ENCODE measurements at places on chromosomes 4 and X.

GRCh38 chr4:123352240-123352945, 44.2 kb upstream of the SPRY1 start:
- DNase-seq, result no peak

- DNase-seq, result no peak
These were observed 3.9 kb downstream of the BMP2K start for GRCh38 chr4:78780093-78780492.

- DNase-seq, result no peak
These were observed 11.6 kb downstream of the IRF2 start for GRCh38 chr4:184462724-184463123.

- no peak for DNase-seq
These were observed 4.6 kb downstream of the SASH3 start for GRCh38 chrX:129784371-129784770.

- no peak for DNase-seq
These were observed 674.6 kb upstream of the SLIT2 start for GRCh38 chr4:19577097-19577496.

DNA sequence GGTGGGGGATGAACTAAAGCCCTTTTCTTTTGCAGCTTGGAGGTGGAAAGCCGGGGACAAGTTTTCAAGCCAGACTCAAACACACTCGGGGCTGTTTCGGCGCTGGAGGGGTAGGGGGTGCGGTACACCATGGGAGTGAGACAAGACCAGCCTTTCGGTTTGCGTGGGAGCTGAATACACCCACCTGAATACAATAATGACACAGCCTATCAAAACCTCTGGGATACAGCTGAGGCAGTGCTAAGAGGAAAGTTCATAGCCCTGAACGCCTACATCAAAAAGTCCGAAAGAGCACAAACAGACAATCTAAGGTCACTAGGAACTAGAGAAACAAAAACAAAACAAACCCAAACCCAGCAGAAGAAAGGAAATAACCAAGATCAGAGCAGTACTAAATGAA, 163.3 kb downstream of the ATRX start:
- DNase-seq, result no peak

DNA sequence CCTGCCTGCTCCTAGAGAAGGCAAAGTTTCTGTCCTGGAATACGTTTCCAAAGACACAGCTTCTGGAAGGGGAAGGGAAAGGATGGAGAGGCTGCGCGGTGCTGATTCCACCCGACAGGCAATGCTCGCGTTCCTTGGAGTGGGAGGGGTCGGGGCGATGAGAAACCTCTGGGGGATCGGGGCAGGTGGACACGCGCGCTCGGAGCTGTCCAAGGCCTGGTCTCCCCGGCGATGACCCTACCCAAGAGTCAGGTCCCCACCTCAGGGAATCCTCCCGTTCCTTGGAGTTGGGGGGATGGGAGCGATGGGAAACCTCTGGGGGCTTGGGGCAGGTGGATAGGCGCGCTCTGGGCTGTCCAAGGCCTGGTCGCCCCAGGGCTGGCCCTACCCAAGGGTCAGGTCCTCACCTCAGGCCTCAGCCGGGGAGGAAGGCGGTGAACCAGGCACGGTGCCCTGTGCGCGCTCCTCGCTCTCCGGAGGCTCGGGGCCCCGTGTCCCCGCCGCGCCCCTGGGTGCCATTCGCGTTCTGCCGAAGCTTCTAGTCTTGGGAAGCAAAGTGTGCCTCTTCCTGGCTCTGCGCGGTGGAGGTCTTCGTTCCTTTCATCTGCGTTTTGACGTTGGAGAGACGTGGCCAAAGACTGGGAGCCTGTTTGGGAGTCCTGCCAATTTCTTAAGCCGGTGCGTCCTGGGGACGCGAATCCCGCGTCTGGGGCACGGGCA, 10.6 kb upstream of the SHOX start:
- DNase-seq, result no peak

- DNase-seq, result no peak
These were observed 71.8 kb downstream of the C4orf33 start for GRCh38 chr4:129167640-129168260.

DNA sequence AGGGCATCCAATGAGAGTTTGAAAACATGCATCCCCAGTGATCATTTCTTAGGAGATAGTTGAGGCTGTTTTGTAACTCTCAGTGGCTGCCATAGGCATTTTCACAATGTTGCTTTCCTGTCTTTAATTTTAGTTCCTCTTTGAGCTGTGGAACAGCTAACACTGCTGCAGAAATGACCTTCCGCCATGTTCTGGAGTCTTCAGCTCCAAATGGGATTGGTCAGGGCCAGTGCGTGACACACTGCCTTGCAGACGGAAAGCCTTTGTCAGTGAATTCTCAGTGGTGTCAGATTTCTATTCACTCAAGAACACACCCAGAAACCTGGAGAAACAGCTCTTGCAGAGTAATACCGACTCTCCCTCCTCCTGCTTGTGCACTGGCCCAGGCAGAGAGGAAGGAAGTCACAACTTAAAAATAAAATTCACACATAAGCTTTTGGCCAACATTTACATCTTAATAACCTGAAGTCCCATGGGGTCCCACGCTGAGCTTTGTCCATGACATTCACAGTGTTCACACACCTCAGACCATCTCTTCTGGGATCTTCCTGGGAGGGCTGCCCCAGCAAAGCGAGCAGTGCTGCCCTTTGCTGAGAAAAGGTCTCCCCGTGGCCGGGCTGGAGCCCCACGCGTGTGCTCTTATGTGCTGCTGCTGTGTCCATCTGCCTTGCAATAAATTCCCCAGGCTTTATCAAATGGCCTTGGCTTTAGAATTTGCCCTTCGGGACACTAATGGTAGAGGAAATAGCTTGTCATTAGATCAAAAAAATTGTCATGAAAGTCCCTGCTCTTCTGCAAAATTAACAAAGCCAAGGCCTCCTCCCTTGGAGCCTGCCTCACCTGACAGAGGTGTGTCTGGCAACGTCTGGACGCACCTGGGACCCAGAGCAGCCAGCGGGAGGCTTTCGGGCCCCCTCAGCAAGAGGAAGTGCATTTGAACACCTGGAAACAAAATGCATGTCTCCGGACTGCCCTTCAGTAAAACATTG, 126.8 kb downstream of the IRF2 start:
- DNase-seq, result no peak

DNA sequence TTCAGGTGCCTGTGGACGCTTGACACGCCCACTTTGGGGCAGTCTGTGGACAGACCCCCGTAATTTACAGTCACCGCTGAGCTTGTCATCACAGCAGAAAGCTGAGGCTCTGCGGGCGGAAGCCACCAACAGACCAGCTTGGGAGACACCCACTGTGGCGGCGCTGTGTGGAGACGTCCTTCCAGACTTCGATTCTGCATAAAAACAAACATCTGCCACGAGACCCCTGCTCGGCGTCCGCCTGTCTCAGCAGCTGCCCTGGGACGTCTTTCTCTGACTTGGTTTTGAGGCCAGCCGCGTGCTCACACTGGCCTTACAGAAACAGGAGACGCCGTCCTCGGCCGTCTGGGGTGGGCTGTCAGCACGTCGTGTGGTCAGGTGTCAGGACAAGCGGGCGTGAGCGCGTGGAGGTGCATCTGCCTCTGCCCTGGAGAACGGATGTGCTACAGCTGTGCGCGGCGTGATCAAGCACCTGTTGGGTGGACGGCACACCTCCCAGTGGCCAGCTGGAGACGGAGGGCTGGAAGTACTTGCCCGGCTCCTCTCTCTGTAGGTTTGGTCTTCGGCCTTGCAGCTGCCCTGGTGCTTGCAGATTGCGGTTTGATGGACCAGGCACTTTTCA, 37.5 kb downstream of the PIGG start:
- DNase-seq, result no peak

DNA sequence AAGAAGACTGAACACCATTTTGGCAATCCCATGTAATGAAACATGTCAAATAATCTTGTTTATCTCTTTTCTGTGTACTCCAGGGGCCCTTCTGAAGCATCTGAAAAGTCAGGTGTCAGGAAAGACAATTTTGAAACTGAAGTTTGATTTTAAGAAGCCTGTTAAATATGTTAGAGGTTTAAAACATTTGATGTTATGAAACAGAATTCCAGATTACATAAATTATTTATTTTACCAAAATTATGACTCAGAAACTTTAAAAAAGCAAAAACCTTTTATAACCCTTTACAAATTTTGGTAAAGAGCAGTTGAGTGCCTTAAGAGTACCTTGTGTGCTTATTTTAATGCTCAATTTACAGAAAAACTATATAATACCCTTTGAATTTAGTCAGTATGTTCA, 130.8 kb downstream of the PAPSS1 start:
- no peak for DNase-seq

- no peak for DNase-seq
These were observed 60.2 kb downstream of the SLIT2 start for GRCh38 chr4:20311856-20312255.

- peak; percentile 76 for DNase-seq
These were observed 35.8 kb downstream of the GPM6A start for GRCh38 chr4:175776217-175776616.

- no peak for DNase-seq
These were observed 78.9 kb upstream of the BMPR1B start for GRCh38 chr4:94678896-94679295.

GRCh38 chrX:149830192-149830873, 48.6 kb downstream of the MAGEA9 start:
- no peak for DNase-seq

- DNase-seq, result no peak
These were observed 2.7 kb downstream of the GEMIN8 start for GRCh38 chrX:14027036-14027435.

GRCh38 chr4:185716577-185717376, 95.2 kb downstream of the SORBS2 start:
- peak; percentile 2 for DNase-seq

DNA sequence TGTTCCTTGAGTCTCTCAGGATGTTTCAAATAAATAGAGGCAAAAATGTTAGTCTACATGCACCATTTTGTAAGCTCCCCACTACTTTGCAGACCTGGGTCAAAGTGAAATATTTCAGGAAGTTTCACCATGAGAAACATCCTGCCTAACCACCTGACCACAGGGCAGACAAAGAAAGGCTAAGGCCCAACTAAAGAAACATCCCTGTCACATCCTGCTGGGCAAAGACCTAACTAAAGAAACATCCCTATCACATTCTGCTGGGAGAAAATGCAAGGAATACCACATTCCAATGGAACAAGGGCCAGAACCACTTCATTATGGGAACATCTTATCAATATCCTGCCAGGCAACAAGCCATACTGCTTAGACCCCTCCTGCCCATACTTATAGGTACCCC, 1303.4 kb downstream of the TECRL start:
- no peak for DNase-seq

DNA sequence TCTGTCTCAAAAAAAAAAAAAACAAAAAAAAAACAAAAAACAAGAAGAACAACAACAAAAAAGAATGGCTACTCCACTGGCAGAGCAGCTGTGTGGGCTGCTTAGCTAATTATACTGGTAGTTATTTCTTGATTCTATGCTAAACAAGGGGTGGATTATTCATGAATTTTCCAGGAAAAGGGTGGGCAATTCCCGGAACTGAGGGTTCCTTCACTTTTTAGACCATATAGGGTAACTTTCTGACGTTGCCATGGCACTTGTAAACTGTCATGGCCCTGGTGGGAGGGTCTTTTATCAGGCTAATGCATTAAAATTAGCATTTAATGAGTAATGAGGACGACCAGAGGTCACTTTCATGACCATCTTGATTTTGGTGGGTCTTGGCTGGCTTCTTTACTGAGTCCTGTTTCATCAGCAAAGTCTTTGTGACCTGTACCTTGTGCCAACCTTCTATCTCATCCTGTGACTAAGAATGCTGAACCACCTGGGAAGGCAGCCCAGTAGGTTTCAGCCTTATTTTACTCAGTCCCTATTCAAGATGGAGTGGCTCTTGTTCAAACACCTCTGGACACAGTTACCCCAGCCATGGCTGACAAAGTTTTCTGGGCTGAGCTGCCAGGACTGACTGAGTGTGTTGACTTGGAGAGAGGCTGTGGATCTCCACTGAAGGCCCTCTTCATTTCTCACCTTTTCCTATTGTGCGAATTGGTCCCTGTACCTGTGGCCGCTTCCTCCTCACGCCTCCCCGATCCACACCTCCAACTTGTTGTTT, 1.3 kb upstream of the OCIAD2 start:
- DNase-seq, result no peak

DNA sequence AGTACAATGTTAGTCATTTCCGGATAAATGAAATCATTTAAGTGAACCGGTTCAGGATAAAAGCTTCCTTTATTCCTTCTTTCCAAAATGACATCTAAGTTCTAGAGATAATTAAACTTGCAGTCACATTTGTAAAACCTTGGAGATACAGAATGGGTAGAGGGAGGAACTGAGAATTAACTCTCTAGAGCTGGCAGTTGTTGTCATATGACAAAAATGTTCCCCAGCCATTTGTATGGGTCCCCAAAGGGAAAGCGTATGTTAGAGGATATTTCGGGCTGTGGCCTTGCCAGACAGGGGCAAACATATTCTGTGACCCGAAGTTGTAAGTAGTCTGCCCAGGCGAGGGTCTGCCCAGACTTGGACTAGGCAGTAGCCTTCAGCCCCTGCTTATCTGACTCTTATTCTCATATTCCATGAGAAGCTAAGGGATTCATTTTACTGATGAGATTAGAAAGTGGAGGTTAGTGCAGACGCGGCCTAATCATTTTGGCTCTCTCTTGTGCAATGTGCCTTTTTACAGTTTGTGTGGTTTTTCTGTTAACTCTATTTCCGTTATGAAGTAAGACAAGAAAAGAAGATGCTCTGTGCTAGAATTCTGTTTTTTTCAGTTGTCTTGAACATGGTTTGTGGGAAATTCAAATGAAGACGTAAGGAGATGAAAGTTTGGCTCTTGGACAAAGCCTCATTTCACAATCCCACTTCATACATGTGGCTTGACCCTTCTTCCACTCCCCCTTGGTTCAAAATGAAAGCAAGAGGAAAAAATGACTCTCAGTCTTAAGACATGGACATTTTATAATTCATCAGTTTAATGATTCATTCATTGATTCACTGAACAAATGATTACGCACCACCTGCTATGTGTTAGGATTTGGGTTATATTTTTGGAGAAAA, 2394.2 kb upstream of the AGA start:
- no peak for DNase-seq

DNA sequence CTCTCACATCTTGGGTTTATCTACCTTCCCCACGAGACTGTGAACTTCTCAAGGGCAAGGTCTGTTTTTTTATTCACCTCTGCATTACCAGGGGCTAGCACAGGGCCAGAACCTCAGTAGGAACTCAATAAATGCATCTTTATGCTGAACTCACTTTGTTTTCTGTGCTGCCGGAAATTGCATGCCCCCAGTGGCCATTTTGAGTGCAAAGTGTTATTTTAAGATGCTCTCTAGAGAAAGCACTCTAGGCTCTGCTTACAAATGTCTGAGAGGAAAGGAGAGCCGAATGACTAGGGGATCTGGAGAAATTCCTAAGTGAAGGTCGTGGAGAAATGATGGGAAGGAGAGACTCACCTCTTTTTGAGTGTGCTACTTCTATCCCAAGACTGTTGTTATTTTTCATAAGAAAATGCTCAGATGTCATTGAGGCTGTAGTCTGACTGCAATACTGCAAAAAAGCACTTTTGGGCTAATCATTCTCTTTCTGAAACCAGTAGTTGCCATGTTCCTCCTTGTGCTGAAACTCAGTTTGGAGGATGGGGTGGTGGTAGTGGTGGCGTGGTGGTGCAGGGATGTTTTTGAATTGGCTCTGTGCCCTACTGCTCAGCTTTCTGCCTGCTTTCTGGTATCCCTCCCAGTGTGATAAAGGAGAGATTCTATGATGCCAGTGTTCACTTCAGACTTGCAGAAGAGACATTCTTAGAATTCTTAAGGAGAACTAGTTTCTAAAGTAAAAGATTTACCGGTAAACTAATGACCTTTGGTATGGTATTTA, 41.3 kb downstream of the DOCK11 start:
- no peak for DNase-seq
